Tibial artery (tissue), 4 donors: ENCODE measurements at places on chromosomes 6 and 20.

DNA sequence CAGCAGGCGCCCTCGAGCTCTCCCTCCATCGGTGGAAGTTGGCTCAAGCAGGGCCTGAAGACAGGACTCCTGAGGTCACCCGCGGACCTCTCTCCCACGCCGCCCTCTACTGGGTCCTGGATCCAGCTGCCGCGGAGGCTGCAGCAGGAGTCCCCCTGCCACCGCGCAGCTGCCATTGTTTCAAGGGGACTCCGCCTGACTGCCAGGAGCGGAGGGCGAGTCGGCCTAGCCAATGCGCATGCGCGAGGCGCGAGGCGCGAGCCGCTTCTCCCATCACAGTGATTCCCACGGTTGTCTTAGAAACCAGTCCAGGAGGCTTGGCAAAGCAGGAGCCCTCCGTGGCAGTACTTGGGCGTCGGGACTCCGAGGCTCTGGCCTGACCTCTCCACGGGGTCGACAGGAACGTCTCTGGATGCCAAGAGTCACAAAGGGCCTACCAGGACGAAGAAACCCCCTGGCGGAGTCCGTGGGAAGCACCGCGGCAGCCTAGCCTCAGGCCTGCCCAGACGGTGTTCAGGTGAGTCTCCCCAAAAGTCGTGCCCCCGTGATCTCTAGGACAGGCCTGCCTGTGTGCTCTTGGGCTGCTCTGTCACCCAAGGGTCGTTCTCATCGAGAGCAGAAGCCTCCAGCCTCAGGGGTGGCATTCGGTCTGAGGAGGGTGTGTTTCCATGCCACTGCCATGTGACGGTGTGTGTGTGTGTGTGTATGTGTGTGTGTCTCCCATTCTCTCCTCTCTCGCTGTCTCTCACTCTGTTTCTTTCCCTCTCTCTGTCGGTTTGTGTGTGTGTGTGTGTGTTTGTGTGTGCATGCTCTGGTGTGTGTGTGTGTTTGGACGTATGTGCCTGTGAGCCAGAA lies 290.6 kb upstream of the ZNF337 start:
- peak; percentile 66 for DNase-seq

- DNase-seq: no peak
Observed at GRCh38 chr20:25087186-25087929, 5.4 kb upstream of the VSX1 start.

- DNase-seq: no peak
Observed at GRCh38 chr6:157770946-157771345, 52.1 kb upstream of the SNX9 start.

DNA sequence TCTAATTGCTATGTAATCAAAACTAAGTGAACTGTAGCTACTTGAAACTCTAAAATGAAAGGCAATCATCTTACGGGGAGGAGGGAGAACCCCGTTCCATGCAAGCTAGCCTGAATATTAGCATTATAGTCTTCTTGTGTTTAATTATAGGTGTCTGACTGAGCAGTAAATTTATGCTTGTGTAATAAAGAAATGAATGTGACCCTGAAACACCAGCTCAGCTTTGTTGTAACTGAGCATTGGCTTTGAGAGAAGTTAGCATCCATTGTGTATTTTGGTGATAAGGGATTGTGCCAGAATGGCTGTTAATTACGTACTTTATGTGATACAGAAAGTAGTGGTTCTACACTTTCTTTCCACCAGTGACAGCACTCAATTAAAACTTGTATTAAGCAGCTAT lies 86.9 kb downstream of the QKI start:
- no peak for DNase-seq

- no peak for DNase-seq
Observed at GRCh38 chr20:12358655-12359009, 440.9 kb downstream of the BTBD3 start.

GRCh38 chr6:156899071-156899470 lies 121.9 kb downstream of the ARID1B start:
- no peak for DNase-seq

DNA sequence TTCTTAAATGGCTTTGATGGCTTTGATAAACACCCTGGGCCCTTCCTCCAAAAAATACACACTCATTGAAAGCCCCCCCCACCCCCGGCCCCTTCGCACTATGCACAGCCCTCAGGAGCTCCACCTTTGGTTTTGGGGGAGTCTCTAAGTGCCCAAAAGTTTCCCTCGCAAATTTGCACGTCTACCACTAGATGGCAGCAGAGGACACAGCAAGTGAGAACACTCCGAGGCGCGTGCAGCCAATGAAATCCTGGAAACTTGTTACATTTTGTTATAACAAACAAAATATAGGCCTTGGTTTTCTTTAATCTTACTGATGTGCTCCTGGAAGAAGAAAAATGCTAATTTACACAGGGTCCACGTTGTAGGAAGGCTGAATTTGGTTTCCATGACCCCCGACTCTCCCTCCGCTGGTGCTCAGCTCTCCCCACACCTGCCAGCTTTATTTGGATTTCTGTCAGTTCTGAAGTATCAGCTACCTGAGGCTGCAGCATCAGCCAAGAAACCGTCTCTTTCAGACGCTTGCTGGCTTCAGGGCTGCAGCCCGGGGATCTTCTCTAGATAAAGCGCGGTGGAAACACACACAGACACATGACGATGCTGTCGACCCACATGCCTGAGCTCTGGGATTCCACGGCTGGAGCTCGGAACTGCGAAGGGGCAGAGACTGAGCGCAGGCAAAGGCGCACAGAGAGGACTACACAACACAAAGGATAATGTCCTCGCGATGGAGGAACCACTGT lies 148.3 kb upstream of the RPS6KA2 start:
- DNase-seq: no peak

- no peak for DNase-seq
Observed at GRCh38 chr6:143543435-143543834, 31.9 kb upstream of the FUCA2 start.

DNA sequence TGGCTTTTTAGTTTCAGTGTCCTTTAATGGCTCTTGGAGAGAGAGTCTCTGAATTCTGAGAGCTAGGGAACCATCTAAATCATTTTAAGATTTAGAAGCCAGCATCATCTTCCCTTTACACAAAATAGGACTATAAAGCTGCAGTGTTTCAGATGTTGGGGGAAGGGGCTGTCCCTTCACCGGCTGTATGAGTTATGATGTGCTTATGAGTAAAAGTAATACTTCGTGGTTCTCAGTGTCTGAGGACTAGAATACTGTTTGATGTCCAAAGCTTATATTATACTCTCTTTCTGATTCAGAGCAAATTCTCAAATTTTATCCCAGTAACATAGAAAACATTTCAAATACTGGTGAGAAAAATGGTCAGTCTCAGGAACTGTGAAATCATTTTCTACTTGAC lies 63.5 kb upstream of the FAM8A1 start:
- DNase-seq: no peak

- no peak for DNase-seq
Observed at GRCh38 chr20:59204165-59204894, 40.7 kb downstream of the ZNF831 start.

GRCh38 chr6:39426073-39426456 lies 103.6 kb upstream of the KCNK16 start:
- DNase-seq: no peak

- DNase-seq: no peak
Observed at GRCh38 chr6:80489911-80490635, 383.6 kb downstream of the BCKDHB start.

GRCh38 chr6:23340271-23340670 lies 770.9 kb downstream of the HDGFL1 start:
- DNase-seq: no peak

DNA sequence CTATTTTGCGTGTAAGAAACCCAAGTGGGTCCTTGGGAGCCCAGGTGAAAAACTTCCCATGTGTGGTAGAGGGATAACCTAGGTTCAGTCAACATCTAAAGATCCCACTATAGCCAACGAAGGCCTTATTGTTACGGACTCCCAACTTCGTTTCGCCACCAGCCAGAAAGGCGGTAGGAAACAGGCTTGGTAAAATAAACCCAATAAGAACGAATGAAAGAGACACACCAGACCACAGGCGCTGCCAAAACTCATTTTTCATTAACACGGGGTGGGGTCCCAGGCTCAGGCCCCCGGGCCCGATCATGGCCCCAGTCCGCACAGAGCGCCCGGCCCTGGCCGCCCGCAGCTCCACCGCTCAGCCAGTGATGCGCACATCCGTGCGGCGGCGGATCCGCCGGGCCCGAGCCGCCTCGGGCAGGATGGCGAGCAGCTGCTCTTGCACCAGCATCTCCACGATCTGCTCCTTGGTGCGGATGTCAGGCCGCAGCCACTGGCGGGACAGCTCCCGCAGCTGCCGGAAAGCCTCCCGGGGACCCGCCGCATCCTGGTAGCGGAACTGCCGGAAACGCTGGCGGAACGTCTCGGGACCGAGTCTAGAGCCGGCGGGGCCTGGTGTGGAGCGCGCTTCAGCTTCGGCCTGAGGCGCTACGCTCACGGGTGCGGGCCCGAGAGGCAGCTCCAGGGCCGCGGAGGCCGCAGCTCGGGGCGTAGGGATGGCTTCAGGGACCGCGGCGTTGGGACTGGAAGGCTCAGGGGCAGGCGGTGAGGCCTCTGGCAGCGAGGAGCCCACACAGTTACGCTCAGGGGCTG lies 709 bp downstream of the SCAND1 start:
- DNase-seq: no peak

DNA sequence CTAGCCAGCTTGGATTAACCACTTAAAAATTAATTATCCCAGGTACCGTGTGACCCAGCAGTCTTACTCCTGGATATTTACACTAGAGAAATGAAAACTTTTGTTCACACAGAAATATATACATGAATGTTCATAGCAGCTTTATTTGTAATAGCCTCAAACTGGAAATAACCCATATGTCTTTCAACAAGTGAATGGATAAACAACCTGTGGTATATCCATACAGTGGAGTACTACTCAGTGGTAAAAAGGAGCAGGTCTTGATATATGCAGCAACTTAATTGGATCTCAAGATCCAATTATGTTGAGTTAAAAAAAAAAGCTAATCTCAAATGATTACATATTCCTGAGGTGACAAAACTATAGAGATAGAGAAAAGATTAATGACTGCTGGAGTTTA lies 381.4 kb downstream of the CDKAL1 start:
- DNase-seq: no peak

DNA sequence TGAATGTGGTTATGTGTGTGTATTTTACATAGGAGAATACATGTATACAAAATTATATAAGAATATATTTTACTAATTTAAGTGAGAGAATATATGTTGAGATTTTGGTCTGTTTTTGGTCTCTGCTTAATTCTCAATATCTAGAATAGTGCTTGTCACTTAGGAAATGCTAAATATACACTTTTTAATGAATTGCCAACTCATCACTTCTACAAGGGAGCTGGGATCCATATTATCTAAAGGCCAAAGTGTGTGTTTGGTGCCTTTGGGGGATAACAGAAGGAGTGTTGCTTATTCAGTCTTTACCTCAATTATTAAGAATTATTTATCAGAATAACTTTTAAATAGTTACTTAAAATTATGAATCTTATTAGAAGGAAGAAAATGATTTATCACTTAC lies 1304.8 kb downstream of the HACE1 start:
- DNase-seq: no peak

DNA sequence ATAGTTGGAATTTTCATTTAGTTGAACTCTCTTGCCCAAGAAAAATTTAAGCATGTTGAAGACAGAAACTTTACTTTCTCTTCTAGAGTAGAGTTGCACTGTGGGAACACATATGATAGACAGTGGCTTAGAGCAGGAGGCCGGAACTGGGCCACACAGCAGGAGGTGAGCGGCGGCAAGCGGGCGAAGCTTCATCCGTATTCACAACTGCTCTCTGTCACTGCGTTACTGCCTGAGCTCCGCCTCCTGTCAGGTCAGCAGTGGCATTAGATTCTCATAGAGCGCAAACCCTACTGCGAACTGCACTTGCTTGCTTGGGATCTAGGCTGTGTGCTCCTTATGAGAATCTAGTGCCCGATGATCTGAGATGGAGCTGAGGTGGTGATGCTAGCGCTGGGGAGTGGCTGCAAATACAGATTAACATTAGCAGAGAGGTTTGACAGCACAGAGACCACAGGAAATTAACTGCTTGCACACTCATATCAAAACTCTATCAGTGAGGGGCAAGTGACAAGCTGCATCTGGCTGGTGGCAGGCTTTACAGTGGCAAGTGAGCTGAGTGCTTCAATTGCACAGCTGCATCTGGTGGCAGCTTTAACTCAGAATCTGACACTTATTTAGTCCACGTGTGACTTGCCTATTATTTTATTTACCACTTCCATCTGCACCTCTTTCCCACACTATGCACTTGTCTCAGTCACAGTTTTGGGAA lies 174.9 kb upstream of the C6orf118 start:
- DNase-seq: no peak

DNA sequence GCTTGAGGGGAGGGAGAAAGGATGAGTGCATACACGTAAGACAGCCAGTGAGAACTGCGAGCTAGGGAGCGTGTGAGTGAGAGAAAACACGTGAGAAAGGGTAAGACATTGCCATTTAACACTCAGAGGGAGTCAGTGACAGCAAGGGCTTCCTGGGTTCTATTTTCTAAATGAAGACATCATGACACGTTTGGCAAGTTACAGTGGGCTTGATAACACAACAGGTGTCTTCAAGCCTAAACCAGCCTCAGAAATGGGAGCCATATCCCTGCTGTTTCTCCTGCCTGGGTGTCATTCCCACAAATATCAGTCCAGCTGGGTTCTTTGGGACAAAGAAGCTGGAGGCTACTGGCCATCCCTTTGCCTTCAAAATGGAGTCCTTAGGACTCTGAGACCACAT lies 16.9 kb upstream of the MOCS1 start:
- DNase-seq: no peak

DNA sequence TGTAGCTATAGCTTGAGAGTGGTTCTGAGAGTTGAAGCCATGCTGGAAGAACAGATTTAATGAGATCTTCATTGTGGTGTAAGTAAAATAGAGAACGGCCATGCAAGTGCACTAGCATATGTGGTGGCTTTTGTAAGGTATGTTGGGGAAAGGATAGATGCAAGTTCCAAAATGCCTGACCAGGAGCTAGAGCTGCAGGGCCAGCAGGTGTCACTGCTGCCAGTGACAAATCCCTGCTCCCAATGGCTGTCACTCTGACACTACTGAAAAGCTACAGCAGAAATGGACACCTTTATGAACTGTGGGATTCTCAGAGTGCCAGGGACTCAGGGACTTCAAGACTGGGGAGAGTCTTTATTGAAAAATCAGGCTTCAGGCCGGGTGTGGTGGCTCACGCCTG lies 23.1 kb upstream of the VIP start:
- no peak for DNase-seq

- no peak for DNase-seq
Observed at GRCh38 chr6:38420207-38420606, 219.5 kb downstream of the BTBD9 start.

DNA sequence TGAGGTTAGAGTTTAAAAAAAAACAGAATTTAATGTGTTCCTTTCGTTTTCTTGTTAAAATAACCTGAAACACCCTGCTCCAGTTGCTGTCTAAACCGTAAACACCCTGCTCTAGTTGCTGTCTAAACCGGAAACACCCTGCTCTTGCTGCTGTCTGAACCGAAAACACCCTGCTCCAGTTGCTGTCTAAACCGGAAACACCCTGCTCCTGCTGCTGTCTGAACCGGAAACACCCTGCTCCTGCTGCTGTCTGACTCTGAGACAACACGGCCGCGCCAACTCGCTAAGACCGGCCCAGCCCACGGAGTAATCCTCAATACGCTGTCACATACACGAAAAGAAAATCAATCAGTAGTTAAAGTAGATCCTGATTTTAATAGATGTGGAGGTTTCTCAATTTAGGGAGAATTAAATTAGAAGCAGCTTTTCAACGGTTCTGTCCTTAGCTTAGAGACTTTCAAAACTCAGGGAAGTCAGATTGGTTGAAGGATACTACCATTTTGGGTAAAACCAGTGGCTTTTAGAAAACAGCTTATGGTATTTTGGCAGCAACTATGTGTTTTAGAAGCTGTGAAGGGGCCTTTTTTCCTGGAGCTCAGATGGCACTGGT lies 98.3 kb downstream of the RAMACL start:
- peak; percentile 66 for DNase-seq
